ENCODE measurements at places on chromosomes 3 and 15. TPM values are rescaled to one million over a fixed set of nuclear protein-coding genes. Genes with fewer than 3 reads are reported as not detected.

The ZNF620 gene
- total RNA-seq: 6.5 TPM

The GOLGA6L7 gene
- not detected for total RNA-seq

The AADAC gene
- not detected for total RNA-seq

The MCTP2 gene
- 14.6 TPM for total RNA-seq

The GUCA1C gene
- total RNA-seq: not detected

The CPLX3 gene
- total RNA-seq: not detected

The HGD gene
- 0.69 TPM for total RNA-seq

DNA sequence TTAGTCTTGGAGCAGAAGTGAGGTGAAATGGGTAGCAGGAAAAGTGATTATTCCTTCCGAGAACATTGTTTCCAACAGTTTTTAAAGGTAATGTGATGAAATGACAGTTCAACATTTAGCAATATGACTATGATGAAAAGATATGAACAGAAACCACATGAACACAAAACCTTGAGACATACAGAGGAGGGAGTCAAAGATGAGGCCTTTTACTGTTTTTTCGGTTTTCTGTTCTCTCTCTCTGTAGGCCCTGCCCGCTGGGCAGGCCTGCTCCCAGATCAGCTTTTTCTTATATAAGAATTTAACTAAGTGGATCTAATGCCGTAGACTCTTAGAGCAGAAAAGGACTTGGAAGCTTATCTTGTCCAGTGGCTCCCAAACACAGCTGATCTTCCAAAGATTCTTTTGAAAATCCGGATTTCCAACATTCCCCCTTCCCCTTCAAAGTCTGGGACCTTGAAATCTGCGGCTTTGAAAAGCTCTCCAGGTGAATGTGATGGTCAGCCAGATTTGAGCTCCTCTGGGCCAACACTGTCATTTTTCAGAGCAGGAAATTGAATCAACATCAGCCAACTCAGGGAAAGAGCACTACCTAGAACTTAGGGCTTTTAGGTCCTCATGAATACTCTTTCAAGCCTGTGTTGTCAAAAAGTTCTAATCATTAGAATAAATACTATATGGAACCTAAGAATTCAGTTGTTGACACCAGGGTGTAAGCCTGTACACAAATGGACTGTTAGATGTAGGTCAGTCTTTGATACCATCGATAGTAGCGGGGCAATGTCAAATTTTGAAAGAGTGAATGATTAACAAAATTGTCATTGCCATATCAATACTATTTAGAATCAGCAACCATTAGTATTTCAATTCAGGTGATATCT, 372.7 kb downstream of the SHQ1 start:
- H3K27ac ChIP-seq: no peak overlapping the region
- no peak for DNase-seq
- no peaks in the 10 kb centered on the region for H3K4me1 ChIP-seq
- no peak overlapping the region for H3K4me3 ChIP-seq

- no peak for DNase-seq
- H3K4me1 ChIP-seq: no peaks in the 10 kb centered on the region
- H3K27me3 ChIP-seq: no peaks in the 10 kb centered on the region
- H3K4me3 ChIP-seq: no peak overlapping the region
- H3K36me3 ChIP-seq: no peaks in the 10 kb centered on the region
- no peak overlapping the region for H3K27ac ChIP-seq
Measured at GRCh38 chr3:156727519-156728205, 53.3 kb downstream of the TIPARP start.

- H3K27me3 ChIP-seq: no peaks in the 10 kb centered on the region
- DNase-seq: no peak
- H3K4me3 ChIP-seq: no peak within 1 kb of the TSS
- H3K27ac ChIP-seq: no peak within 1 kb of the TSS
Measured at GRCh38 chr3:114178770-114179368, at the start of gene DRD3. DRD3 (minus strand) TSS chr3:114179052; CDS start chr3:114171992, 7,060 bp downstream.

DNA sequence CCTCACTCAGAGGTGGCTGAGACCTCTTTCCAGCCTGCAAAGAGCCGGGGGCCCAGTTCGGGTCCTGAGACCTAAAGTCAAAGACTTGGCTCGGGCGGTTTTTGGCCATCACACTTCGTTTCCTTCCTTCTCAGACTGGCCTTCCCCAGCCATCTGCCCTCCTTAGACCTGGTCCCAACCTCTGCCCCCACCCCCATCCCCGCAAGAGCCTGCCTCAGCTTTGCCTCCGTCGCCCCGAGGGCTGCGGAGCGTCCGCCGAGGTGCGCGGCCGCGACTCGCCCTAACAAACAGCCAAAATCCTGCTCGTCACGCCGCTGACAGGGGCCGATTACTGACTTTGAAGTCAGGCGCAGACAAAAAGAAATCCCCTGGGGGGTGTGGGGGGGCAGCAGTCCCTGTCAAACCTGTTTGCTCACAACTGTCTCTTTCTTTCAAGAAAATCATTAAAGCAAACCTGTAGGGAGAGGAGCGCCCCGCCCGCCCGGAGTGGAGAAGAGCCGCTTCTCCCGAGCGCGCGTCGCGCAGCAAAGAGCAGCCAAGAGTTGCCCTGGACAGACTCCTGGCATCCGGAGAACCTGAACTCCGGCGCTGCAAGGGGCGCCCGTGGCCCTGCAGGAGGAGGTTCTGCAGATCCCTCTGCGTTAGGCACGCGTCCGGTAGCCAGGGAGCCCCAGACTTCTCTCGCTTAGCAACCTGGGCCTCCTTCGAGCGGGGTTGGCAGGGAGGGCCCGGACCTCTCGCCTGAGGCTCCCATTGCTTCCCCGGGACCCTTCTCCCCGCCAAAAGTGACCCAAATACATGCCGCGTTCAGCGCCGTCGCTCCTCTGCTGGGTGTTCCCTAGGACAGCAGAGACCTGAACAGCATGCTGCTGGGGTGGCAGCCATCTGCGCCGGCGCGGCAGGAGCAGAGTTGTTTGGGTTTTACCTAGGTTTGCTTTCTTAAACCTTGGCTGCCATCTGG, 4.5 kb downstream of the SOX14 start:
- peaks cover 24% of the 10 kb centered on the region for H3K4me1 ChIP-seq
- peak; percentile 78 for DNase-seq
- H3K36me3 ChIP-seq: no peaks in the 10 kb centered on the region
- H3K27ac ChIP-seq: no peak overlapping the region

DNA sequence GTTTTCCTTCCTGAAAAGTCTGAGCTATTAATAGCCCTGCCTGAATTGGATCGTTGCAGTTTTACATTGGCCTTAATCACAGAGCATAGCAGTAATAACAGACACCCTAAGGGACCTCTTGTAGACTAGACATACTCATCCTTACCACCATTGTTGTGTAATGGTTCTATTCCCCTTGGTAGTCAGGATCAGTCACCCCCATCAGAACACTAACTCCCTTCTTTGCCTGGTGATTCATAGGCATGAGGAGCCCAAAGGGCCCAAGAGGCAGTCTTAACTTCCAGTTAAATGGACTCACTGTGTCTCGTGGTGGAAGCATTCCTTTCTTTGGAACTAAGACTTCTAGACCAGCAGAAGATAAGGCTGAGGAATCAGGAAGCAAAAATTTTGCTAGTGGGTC, 20.2 kb downstream of the CGGBP1 start:
- H3K27me3 ChIP-seq: no peaks in the 10 kb centered on the region
- H3K36me3 ChIP-seq: no peaks in the 10 kb centered on the region
- H3K4me1 ChIP-seq: no peaks in the 10 kb centered on the region

DNA sequence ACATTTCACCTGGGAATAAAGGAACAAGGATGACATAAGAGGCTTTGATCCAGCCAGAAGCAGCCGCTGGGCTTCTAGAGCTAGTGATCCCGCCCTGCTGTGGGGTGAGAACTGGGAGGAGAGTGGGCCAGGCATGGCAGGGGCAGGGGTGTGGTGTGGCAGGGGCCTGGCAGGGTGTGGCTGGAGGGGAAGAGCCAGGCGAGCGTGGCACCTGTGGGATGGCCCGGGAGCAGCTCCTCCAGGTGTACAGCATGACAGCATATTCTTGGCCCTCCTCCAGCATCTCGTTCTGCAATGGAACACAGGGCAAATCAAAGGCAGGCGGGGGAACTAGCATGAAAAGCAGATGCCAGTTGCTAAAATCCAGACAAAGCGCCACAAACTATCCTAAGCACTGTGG, 35.5 kb downstream of the CYFIP1 start:
- H3K4me1 ChIP-seq: peaks cover 40% of the 10 kb centered on the region
- H3K36me3 ChIP-seq: peaks cover 75% of the 10 kb centered on the region

DNA sequence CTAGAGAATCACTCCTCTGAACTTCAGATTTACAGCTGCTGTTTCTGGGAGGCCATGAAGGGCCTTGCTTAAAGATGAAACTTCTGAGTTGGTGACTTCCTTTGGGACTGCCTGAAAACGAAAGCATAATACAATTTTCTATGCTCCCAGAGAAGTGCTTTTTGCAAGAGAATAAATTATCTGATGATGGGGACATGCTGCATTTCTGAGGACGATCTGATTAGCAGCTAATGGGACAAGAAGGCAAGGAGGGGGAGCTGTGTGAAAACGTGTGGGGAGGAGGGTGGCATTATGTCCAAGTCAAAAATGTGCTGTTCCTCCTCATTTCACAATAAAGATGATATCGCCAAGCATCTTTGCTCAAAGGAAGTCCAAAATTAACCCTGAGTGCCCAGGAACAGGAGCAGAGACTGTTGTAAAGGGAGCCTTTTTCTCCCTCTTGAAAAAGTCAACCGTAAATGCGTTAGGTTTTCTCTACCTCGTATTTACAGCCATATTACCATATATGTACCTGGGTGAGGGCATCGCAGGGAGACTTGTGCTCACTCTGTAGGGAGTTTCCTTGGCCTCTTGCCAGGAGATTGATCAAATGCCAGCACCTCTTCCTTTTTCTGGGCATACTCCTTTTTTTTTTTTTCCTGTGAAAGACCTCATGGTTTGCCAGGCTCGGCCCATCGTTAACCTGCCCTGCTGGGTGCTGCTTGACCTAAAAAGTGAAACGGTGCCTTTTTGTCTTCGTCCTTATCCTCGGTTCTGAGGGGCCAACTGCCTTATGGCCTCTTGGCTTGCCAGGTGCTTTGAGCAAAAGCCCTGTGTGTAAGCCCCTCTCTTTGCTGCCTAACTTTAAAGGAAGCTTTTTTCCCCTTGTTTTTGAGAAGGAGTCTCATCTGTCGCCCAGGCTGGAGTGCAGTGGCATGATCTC, 11.5 kb downstream of the ITPR1 start:
- peak overlapping the region; percentile 40 for H3K4me3 ChIP-seq
- H3K27ac ChIP-seq: peak overlapping the region; percentile 87
- H3K36me3 ChIP-seq: peaks cover 4% of the 10 kb centered on the region
- peaks cover 57% of the 10 kb centered on the region for H3K4me1 ChIP-seq
- H3K27me3 ChIP-seq: no peaks in the 10 kb centered on the region
- DNase-seq: no peak

- peaks cover 19% of the 10 kb centered on the region for H3K4me1 ChIP-seq
- no peaks in the 10 kb centered on the region for H3K36me3 ChIP-seq
- no peaks in the 10 kb centered on the region for H3K27me3 ChIP-seq
- H3K4me3 ChIP-seq: peak overlapping the region; percentile 95
- DNase-seq: peak; percentile 93
- H3K27ac ChIP-seq: peak overlapping the region; percentile 99
Measured at GRCh38 chr3:150545419-150546225, 674 bp downstream of the SERP1 start.

DNA sequence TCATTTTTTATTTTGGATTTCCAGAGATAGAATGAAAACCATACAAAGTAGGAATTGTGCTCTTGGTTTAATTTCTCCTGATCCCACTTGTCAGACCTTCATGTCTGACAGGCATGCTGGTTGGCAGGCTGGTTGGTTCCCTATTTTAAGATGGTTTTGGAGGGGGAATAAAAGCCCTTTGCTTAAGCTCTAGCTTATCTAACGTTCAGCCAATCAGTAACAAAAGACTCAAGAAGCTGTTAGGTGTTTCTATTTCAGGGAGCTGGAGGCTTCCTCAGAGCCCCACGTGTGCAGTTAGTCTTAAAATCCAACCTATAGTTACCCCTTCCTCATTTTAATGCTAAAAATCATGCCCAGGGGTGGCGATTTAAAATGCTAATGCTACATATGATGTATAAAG, 40.5 kb upstream of the XIRP1 start:
- no peak overlapping the region for H3K27ac ChIP-seq
- no peaks in the 10 kb centered on the region for H3K27me3 ChIP-seq
- no peak overlapping the region for H3K4me3 ChIP-seq
- H3K4me1 ChIP-seq: no peaks in the 10 kb centered on the region
- DNase-seq: no peak

DNA sequence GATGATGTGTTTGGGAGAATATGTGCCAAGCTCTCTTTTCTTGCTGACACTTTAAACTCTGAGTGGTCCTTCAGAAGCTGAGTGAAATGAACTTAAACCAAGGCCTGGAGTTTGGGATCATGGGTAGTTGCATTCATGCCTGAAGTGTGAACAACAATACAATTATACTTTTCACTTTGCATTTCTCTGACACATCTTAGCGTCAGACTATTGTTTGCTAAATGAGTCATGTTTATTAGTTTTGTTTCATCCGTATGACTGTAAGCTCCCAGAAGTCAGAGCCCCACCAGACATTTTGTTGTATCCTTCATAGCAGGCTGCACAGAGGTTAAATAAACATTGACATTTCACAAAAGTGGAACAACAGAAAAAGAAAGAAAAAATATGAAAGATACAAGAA, 542.6 kb downstream of the TUSC7 start:
- no peak for DNase-seq
- no peaks in the 10 kb centered on the region for H3K27me3 ChIP-seq
- H3K36me3 ChIP-seq: no peaks in the 10 kb centered on the region

DNA sequence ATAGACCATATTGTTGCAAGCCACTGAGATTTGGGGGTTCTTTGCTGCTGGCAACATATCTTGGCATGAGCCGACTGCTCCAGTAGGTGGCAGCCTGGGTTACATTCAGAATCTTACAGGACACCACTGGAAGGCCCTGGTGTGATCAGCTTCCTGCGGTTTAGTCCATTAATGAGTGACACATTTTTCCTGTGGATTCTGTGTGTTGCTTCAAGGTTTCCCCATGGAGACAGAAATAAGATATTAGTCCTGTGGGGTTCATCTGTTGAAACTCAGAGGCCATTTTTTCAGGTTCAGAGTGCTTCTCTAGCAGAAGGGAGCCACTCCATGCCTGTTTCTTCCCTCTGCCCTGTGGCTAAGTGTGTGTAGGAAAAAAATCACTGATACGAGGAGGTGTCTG, 116.2 kb downstream of the MFSD1 start:
- DNase-seq: peak; percentile 55
- no peak overlapping the region for H3K27ac ChIP-seq
- H3K36me3 ChIP-seq: no peaks in the 10 kb centered on the region
- no peaks in the 10 kb centered on the region for H3K4me1 ChIP-seq
- H3K27me3 ChIP-seq: no peaks in the 10 kb centered on the region

DNA sequence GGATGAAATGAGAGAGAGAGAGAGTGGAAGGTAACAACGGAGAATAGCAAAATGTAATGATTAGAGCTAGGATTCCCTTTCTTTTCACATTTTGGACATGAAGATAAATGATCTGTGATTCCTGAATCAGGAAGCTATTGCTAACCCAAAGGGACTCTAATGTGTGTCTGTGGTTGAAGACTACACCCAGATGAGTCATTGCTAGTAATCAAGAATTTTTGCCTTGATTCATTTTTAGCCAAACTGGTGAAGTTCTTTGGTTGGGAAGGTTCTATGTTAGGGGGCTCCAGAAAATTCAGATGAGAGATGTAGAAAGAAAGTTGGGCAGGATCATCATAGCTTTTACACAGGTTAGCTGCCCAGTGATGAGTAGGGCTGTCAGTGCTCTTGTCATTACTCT, 116.4 kb downstream of the DUT start:
- H3K4me3 ChIP-seq: no peak overlapping the region
- H3K4me1 ChIP-seq: no peaks in the 10 kb centered on the region
- peaks cover 47% of the 10 kb centered on the region for H3K36me3 ChIP-seq
